ENCODE measurements at places on chromosomes 7 and 10.

- DNase-seq: no peak
Observed at GRCh38 chr7:87267239-87267900, 47.8 kb upstream of the TMEM243 start.

- no peak for DNase-seq
Observed at GRCh38 chr7:64320547-64321513, 7.1 kb downstream of the ZNF736 start.

GRCh38 chr7:26183545-26184280, 16.8 kb downstream of the HNRNPA2B1 start:
- no peak for DNase-seq

GRCh38 chr10:103067956-103068355, 125.1 kb downstream of the NT5C2 start:
- DNase-seq: no peak

GRCh38 chr7:34365611-34366010, 292.4 kb upstream of the NPSR1 start:
- DNase-seq: no peak

DNA sequence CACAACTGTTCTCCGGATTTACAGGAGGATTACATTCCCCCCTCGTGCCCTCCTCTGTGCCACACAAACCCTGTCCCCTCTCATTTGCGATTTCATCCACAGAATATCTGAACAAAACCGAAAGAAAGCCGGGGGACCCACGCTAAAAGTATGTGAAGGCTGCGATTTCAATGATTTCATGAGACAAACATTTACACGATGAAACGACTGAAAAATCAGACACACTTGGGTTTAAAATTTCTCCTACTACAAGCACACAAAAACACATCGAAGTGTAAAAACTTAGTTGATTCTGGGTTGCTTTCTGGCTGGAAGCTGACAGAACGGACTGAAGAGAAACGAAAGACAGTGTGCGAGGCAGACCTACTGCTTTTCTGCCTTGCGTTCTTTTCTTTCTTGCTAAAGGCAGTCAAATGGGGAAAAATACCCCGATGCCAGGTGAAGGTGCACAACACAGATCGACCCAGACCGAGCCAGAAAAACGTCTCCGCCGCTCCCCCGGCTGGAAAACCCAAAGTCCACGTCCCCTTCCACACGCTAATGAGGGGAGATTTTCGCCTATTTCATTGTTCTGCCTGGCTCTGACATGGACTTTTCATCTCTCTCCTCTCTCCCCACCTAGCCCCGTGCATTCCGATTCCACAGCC, 1.2 kb downstream of the HIPK2 start:
- peak; percentile 33 for DNase-seq

DNA sequence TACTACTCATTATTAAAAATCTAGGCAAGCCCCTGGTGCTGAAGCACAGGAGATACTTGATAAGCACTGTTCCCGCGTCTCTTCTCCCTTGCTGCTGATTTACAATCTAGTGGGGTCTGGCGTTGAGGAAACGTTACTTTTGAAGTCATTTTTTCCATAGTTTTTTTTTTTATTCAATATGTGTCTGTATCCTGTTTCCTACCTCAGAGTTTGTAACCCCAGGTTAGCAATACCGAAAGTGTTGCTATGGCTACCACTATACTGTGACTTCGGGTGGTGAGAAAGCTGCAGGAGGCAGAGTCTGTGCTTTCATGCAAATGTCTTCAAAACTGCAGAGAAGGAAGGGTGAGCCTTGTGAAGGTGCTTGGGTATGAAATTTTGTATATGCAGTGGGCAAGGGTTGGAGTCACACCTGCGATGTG, 458.8 kb upstream of the GHITM start:
- DNase-seq: no peak

GRCh38 chr7:23117841-23118240, 12.3 kb downstream of the KLHL7 start:
- DNase-seq: no peak

GRCh38 chr10:77413231-77413630, 224.4 kb downstream of the KCNMA1 start:
- DNase-seq: no peak

GRCh38 chr10:35889971-35890675, 248.0 kb upstream of the FZD8 start:
- DNase-seq: no peak

DNA sequence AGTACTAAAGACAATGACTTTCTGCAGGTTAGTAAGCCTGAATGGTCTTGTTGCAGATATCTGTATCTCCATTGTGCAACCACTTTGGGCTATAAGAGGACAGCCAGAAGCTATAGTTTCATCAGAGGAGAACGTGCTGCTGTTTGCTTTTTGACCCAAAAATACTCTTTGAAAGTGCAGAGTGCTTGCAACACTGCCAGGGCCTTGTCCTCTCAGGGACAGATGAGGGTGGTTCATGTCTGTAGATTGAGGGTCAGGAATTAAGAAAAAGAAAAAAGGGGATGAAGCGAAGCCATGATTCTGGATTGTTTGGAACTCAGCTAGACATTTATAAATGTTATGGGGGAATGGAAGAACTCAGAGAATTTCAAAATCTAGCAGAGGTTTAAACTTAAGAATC, 212.5 kb downstream of the SEC23IP start:
- no peak for DNase-seq

DNA sequence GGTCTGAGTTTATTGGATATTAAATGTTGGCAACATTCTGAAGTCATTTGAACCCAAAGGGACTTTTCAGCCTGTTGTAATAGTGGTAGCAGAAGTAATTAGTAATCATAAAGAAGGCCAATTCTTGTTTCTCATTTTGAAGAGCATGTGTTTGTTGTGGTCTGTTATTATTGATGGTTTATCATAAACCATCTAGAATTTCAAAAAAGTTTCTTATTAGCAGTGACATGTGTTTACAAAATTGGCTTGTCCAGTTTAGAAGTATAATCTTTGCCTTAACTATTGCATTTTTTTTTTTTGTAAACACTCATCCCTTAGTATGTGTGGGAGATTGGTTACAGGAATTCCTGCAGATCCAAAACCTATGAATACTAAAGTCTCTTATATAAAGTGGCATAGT, 177.8 kb downstream of the BBS9 start:
- no peak for DNase-seq

- DNase-seq: no peak
Observed at GRCh38 chr10:24162206-24162985, 46.5 kb upstream of the KIAA1217 start.

GRCh38 chr7:102138676-102139075, 148.0 kb upstream of the SH2B2 start:
- DNase-seq: no peak

GRCh38 chr10:103852856-103853255, 2.5 kb downstream of the SH3PXD2A start:
- no peak for DNase-seq

DNA sequence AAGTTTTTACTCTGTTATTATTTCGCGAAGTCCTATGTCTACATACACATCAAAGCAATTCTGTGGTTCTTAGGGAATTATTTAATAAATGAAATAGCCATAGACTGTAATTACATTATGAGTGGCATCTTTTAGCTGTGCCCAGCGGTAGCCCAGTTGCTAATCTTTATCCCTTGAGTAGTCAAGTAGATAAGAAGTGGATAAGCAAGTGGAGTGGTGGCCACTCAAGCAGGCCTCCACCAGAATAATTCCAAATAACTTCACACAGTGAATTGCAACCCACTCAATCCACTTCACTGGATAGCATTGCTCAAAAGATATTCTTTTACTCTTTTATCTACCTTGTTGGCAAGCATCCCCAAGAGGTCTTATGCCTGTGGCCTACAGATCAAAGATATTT, 349.7 kb downstream of the AUTS2 start:
- DNase-seq: no peak

DNA sequence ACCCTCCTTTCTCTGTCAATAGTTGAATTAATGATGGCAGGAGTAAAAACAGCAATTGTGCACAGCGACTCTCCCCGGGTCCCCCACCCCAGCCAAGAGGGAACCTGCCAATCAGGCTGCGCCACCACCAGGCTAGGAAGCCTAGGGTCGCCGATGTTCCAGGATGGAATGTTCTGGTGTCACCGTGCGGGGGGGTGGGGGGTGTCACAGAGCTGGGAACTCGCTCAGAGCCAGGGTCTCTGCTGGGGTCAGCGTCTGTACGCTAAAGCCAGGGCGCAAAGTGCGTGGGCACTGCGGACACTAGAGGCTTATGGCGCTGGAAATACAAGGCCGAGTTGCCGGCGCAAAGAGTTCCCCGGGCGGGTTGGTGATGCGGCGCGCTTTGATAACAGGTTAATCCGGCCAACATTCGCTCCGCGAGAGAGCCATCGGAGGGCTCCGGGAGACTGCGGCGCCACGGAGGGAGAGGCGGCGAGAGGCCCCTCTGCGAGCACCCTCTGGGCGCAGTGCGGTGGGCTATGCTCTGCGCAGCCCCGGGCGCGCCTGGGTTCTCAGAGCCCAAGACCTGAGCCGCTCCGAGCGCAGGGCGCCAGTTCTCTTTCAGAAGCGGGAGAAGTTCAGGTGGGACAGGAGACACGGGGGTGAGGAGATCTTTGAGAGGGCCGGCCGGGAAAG, 192.3 kb downstream of the EMX2 start:
- DNase-seq: no peak

- no peak for DNase-seq
Observed at GRCh38 chr7:70788276-70788675, 343.7 kb upstream of the GALNT17 start.

GRCh38 chr10:121509112-121509511, 89.1 kb downstream of the FGFR2 start:
- no peak for DNase-seq

GRCh38 chr7:86908948-86909347, 150.5 kb downstream of the ELAPOR2 start:
- DNase-seq: no peak

DNA sequence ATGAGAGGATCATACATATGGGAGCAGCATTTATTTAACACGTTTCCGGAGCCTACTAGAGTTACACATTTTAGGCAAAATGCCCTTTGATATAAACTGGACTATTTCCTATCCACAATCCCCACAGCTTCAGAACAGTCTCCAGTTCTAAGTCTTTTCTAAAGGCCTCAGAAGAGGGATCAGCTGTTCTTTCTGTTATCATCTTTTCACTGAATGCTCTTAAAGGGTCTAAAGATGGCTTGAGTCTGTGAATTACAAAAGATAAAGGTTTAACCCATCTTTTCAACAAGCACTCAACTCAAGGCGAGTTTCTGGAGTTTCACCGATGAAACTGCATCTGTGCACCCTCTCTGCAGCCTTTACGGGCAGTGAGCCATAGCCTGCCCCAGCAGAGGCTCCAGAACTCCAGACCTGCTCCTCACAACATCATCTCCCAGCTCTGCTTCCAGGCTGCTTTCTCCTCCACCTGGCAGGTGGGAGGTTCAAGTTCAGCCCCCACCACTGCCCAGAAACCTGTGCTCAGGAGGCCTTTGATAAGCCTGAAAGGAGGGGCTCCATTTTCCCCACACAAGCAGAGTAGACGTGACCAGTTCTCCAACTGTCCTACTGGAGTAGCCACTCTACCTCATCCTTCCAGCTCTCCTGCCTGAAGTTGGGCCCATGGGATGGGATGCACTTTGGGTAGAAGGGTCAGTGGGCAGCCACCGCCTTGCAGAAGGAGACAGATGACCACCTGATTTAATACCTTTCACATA, 53.4 kb downstream of the HSPA12A start:
- DNase-seq: no peak

DNA sequence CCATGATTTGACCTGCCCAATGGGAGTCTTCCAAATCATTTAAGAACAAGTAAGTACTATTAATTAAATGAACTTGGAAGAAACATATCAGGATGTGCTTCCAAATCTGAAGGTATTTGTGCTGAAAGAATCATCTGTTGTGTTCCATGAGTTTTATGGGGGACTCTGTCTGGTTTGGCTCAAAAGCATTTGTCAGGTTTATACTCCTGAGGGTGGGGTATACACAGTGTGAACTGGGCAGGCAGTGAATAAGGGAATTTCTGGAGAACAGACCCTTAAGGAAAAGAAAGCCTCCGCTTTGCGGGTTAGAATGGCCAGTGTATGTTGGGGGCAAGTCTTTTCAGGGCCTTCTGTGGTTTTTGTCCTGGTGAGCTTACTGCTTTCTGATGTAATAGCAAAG, 29.9 kb downstream of the TCF7L2 start:
- DNase-seq: no peak

- DNase-seq: no peak
Observed at GRCh38 chr7:92875173-92875572, 38.8 kb upstream of the CDK6 start.

DNA sequence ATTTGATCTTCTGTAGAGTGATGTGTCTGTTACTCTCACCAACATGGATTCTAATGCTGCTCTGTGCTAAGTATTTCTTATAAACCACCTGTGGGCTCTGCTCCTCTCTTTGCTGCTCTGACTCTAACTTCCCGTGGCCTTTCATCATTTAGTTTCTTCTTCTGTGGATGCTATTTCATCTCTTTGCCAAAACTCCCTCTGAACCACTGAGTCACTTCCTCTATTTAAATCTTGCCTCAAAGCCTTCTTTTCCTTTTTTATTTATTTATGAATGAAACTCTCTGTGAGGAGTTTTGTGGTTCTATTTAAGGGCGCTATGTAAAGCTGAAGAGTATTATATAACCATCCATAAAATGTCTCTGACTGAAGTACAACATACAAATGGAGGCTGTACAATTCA, 538.5 kb downstream of the SUGCT start:
- DNase-seq: no peak

Measured in NCI-H2029 treated with DMSO at 0.1 percent for 48 hours (cell line).